Hepatic stellate cell (primary cell): ENCODE measurements at places on chromosomes 7 and 10.
A peak's percentile ranks its signal among the peaks of the same experiment; 100 is the strongest.

GRCh38 chr10:75001715-75002350 is 109.6 kb upstream of the SAMD8 start:
- no peak for DNase-seq

DNA sequence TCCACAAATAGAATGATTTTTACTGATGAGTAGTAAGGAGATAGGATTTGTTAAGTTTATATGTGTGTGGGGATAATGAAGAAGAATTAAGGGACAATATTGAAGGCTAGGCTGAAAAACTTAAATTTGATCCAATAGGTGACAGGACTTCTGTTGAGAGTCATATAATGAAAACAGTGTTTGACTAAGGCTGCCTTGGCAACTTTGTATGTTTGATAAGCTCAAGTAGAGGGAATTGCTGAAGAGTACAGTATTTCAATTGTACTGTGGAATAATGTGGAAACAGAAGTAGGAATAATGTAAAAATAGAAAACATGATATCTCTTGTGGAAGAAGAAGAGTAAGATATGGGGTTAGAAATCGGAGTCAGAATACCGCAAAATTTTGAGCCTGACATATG is 10.5 kb downstream of the R3HCC1L start:
- no peak for DNase-seq

- DNase-seq, result no peak
These were observed 204.1 kb upstream of the NFE2L3 start for GRCh38 chr7:25947669-25948516.

DNA sequence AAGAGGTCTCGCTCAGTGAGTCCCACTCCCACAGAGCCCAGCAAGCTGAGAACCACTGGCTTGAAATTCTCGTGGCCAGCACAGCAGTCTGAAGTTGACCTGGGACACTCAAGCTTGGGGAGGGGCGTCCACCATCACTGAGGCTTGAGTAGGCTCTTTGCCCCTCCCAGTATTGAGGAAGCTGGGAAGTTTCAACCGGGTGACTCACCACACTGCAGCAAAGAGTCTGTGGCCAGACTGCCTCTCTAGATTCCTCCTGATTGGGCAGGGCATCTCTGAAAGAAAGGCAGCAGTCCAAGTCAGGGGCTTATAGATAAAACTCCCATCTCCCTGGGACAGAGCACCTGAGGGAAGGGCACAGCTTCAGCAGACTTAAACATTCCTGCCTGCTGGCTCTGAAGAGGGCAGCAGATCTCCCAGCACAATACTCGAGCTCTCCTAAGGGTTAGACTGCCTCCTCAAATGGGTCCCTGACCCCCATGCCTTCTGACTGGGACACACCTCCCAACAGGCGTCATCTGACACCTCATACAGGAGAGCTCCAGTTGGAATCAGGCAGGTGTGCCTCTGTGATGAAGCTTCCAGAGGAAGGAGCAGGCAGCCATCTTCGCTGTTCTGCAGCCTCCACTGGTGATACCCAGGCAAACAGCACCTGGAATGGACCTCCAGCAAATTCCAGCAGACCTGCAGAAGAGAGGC is 970.9 kb upstream of the LRRN3 start:
- DNase-seq, result peak; percentile 4

DNA sequence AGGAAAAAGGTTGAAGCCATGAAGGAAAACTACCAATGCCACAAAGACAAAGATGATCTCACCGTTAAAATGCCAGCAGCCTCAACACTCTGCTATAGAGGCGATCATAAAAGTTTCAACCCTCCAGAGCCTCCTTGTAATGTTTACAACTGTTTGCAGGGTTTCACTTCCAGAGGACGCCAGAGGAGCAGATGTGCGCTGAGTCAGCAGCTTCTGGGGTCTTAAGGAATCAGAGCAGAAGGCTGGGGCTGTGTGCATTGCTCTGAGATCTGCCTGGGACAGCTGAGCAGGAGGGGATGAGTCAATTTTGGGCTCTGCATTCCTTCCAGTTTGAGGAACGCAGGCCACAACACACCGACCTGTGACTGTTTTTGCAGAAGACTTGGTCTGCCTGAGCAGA is 98.3 kb downstream of the TMEM130 start:
- DNase-seq, result peak; percentile 72

- no peak for DNase-seq
These were observed 684.2 kb downstream of the LRMDA start for GRCh38 chr10:76115471-76116155.

- DNase-seq, result no peak
These were observed 5.7 kb upstream of the HK1 start for GRCh38 chr10:69272624-69273023.

DNA sequence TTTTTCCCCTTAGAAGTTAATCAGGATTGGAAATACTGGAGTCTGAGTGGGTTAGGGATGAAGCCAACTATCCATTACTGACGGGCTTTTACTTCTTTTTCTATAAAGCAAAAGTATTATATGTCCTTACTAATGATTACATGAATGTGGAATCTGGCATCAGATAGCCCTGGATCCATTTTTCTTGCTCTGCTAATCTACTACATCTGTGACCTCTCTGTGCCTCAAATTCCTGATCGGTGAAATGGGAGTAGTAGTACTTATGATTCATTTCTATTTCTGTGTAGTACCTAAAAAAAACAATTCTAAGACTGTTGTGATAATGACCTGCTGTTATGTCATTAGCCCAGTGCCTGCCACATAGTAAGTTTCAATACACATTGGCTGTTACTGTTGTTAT is 621.6 kb downstream of the SORCS3 start:
- DNase-seq, result no peak

- DNase-seq, result peak; percentile 70
These were observed 66.7 kb downstream of the PDGFA start for GRCh38 chr7:452791-453455.

- no peak for DNase-seq
These were observed 64.9 kb downstream of the USP6NL start for GRCh38 chr10:11546581-11546980.

DNA sequence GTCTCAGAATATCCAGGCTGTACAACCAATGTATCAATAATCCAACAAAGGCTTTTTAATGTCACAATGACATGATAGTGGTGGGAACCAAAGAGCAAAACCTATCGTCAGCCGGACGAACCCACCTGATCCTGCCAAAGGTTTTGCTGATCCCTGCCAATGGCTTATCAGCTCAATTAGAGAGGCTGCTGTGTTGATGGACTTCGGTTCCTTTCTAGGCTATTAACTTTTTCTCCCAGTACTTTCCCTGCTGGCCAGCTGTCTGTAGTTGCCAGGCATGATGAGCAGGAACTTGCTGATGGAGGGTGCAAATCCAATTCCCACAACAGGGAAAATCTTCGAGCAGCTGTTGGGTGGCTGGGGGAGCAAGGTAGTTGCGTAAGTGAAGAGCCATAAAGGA is 2.4 kb downstream of the LMOD2 start:
- no peak for DNase-seq

DNA sequence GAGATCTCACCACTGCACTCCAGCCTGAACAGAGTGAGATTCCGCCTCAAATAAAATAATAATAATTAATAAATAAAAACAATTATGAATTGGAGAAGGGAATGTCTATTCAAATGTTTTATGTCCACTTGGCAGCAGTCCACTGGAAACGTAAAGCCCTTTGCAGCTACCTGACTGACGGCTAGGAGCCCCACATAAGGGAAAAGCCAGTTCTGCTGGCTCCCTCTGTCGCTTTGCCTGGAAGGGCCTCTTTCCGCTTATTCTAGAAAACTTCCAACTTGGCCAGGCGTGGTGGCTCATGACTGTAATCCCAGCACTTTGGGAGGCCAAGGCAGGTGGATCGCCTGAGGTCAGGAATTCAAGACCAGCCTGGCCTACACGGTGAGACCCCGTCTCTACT is 6.1 kb upstream of the TNS3 start:
- DNase-seq, result no peak

DNA sequence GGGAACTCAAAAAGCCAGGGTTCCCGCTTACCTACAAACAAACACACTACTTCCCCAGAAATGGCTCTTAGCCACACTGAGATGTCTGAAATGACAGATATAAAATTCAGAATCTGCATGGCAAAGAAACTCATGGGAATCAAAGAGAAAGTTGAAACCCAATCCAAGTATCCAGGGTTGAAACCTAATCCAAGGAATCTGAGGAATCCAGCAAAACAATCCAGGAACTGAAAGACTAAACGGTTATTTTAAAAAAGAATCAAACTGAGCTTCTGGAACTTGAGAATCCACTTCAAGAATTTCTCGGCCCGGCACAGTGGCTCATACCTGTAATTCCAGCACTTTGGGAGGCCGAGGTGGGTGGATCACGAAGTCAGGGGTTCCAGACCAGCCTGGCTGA is 568.8 kb downstream of the POM121L12 start:
- DNase-seq, result no peak

DNA sequence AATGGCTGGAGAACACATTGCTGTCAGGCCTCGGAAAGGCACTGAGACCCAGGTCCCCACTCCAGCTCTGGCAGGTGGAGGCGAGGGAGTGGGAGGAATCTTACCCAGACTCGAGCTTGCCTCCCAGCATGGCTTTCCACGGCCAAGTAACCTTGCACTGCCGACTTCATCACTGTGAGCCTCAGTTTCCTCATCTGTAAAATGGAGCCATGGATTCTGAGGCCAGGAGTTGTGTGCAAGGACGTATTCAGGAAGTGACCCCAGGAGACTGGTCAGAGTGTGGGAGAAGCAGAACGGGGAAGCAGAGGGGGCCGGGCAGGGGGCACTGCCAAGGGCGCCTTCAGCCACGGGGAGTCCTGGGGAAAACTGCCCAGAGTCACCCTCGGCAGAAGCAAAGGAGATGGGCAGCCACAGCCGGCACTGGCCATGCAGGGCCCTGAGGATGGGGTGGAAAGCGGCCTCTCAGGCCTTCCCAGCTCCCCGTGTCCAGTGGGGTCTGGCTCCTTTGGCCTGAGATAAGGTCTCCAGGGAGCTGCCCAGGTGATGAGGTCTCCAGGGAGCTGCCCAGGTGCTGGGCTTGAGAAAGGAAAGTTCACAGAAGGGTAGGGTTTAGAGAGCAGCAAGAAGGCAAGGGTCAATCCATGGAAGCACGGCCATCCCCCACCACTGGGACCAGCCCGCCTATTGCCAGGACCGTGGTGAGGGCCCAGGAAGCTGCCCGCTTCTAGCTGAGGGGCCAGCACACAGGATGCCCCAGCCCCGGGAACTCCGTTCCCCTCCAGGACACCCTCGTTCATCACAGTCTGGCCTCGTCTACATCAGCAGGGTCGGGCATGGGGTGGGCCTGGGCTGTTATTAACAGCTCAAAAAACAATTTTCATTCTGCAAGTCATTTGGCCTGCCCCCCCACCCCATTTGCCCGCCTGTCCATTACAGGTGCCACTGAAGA is 34.3 kb upstream of the EN2 start:
- DNase-seq, result no peak

DNA sequence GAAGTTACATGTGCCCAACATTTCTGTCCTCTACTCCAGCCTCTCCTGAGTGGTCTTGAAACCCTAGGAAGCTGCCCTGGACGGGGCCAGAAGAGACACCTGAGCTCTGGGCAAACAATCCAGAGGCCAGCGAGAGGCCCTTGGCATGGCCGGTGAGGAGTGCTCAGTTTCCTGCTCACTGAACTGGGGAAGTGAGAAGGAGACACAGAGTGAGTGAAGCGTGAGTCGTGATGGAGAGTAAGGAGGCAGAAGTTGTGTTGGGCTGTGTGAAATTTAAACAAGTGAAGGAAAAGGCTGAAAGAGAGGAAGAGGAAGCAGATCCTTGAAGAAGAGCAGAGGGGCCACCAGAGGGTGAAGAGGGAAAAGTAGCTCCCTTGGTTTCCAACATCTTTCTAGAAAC is 73.2 kb downstream of the WNT2 start:
- no peak for DNase-seq

GRCh38 chr7:27199849-27200760 is at the start of gene HOXA13:
Gene HOXA13, minus strand, starts transcription at chr7:27200091. Its CDS starts 14 bp downstream, at chr7:27200077.
- DNase-seq, result no peak

DNA sequence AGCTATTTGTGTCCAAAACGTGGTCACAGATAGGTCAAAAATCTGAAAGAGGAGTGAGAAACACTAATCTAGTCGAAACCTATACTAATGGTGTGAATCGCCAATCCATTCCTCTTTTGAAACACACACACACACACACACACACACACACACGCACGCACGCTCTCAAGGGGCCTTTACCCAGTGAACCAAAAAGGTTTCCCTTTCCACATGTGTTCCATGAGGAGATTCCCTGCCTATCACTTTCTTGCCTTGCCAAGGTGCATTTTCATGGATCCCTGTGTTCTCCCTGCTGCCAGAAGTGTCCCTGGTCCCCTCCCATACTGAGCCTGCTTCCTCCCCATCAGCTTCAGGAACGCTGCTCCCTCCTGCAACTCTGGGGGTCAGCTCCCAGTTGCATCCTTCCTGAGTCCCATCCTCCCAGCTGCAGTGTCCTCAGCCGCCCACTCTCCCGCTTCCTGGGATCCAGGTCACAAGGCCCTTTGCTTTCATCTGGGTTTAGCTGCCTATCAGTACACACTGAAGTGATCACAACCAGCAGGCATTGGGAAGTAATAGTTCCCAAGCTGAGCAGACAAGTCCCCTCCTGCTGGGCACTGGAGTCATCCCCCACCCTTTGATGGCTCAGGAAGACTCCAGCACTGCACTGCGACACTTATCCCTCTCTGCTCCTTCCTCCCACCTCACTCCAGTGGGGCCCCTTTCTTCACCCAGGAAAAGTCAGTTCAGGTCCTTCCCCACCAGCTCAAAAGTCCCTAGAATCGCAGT is 49.2 kb upstream of the KCNMA1 start:
- no peak for DNase-seq

DNA sequence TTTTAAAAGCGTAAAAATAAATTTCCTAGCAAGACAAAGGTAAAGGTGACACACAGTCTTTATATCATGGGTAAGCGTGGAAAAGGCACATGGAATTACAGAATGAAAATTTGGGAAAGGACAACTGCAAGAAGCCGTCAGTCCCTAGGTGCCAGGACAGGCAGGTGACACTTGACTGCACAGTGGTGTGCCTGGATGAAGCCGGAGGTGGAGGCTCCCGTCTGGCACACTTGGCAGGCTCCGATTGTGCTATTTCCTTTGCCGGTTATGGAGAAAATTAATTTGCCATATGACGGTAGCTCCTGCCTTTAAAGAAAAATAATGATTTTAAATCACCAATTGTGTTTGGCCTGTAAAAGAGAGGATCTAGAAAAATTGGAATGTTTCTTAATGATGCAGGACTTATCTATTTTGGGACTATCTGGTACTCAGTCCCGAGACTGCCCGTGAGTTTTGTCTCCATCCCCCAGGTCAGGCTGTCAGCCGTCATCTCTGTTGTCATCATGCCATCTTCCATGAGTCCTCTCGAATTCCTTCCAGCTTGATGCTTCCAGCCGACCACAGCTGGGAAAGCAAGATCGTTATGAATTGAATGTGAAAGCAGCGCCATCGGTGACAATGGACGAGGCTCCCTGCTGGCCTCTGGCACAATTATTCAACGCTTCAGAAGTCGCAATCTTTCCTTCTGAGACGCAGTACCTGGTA is 56.2 kb upstream of the MGMT start:
- no peak for DNase-seq

- DNase-seq, result no peak
These were observed 13.7 kb downstream of the IL2RA start for GRCh38 chr10:6048281-6049030.

DNA sequence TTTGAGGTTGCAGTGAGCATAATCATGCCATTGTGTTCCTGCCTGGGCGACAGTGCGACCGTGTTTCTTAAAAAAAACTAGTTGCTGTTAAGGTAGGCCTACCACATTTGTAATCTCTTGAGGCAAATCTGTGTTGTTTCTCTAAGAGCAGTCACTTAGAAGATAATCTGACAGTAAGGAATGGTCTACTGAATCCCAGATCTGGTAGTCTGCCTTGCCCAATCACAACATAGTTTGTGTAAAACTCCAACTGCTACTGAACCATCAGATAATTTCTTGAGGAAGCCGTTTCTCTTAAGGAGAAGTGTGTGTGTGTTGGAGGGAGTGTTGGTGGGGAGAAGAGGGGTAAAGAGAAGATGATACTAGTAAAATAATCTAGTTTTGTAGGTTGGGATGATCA is 5.0 kb downstream of the NRF1 start:
- no peak for DNase-seq
